GM12892 (cell line): ENCODE measurements at places on chromosomes 16 and 17.

DNA sequence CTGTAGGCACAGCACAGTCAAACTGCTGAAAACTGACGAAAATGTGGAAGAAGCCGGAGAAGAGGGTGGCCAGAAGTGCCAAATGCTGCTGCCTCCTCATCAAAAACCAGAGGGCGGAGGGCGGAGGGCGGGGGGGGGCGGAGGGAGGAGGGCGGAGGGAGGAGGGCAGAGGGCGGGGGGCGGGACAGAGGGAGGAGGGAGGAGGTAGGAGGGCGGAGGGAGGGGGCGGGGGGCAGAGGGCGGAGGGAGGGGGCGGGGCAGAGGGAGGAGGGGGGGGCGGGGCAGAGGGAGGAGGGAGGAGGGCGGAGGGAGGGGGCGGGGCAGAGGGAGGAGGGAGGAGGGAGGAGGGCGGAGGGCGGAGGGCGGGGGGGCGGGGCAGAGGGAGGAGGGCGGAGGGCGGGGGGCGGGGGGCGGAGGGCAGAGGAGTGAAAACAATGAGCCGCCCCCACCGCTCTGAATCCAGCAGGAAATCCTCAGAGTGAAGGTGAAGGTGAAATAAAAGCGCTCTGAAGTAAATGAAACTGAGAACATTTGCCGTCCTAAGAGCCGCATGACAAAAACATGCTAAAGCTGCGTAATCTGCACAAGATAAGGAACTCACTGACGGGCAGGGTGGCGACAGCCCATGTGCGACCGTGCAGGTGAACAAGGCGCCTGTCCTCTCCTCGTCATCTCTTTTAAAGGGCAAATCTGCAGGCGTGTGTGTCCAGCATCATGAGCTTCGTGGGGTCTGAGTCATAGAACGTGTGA is 22.6 kb upstream of the CBFA2T3 start:
- no peak for DNase-seq

GRCh38 chr16:2848933-2849725 is 8.8 kb downstream of the PRSS22 start:
- no peak for DNase-seq

DNA sequence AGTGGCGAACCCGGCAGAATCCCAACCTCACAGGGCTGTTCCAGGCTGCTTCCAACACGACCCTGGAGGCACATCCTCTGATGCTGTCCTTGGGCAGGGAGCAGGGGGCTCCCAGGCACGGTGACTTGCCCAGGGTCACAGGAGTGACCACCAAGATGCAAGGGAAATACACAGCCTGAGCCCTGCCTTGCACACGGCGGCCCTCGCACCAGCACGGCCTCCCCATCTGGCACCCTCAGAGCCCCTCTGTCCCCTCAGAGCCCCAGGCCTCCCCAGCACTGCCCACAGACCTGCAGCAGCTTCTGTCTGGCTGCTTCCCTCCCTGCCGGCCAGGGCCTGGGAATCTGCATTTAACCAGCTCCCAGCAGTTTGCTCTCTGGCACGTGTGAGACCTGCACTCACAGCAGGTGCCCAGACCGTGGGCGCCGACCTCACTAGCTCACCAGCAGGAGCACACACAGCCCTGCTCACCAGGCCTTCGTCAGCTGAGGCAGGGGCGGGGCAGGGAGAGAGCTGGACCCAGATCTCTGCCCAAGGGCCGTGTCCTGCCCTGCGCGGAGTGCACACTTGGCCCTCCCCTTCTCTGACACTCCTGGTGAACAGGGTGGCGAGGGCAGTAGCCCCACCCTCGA is 29.7 kb upstream of the ZC3H18 start:
- DNase-seq: no peak

- DNase-seq: no peak
These were observed 212.8 kb upstream of the WSB1 start for GRCh38 chr17:27081002-27081638.

DNA sequence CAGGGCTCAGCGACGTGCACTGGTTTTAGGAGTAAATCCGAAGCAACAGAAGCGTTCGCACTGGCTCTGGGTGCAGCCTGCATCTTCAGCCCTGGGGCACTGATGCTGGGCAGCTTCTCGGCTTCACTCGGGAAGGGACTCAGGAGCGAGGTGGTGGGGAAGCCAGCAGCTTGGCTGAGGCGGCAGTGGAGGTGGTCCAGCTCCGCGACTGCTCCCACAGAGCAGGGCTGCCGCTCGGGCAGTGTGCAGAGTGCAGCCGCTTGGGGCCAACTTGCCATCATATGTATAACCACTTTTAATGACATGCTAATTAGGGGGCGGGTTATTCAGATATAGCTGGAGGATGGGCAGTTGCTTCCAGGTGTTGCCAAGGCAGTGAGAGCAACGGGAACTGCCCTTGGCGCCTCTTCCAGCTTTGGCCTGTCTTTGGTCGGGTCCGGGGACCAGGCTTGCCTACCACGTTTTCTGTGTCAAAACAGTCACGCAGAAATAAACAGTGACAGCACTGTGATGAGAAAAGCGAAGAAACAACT is 26.7 kb downstream of the METRNL start:
- no peak for DNase-seq

DNA sequence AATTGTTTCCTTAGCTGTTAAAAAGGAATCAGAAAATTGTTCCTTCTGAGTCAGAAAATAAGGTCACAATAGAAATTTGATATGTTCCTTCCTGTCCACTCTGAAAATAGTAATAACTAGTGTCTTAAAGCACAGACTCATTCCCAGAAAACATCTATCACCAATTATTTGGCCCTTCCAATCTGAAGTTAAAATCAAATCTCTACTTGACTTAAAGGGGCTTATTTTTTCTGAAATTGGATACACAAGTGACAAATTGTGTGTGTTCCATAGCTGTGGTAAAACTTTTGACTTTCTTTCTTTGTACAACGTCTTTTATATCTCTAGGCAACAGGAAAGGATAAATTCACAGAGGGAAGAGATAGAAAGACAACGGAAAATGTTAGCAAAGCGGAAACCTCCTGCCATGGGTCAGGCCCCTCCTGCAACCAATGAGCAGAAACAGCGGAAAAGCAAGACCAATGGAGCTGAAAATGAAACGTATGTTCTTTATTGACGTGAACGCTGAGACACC is 54.5 kb upstream of the MRC2 start:
- no peak for DNase-seq

DNA sequence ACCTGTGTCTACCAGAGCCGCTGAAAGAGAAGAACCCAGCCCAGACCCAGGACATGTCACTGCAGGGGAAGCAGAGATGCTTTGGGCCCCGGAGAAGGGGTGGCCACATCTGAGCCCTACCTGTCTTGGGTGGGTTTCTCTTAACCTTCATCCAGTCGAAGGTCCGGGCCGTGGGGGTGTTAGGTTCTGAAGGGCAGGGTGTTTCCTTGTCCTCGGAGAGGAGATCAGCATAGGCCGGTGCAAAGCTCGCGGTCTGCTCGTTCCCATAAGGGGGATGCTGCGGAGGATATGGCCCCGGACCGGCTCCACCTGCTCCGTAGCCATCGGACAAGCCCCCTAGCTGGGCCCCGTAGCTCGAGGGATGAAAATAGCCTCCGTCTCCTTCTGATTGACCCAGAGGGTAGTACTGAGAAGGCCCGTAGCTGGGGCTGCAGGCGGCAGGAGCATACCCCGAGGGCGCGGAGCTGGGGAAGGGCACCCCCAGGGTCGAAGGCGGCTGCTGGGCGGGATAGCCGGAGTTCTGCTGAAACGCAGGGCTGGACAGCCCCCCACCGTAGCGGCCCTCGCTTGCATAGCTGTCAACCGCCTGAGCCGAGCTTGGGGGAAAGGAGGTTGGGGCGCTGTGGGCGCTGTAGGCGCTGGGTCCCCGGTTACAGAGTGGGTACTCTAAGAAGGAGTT is 464 bp downstream of the HOXB1 start:
- DNase-seq: no peak

GRCh38 chr17:78358538-78359320 is 1.1 kb downstream of the SOCS3 start:
- no peak for DNase-seq
